ENCODE measurements at places on chromosomes 13 and 19.
A peak's percentile ranks its signal among the peaks of the same experiment; 100 is the strongest.

GRCh38 chr13:80312967-80313366, 28.0 kb downstream of the SPRY2 start:
- H3K27me3 ChIP-seq = no peaks in the 10 kb centered on the region
- no peak for DNase-seq
- no peaks in the 10 kb centered on the region for H3K4me1 ChIP-seq
- no peak overlapping the region for H3K27ac ChIP-seq
- H3K4me3 ChIP-seq = no peak overlapping the region

DNA sequence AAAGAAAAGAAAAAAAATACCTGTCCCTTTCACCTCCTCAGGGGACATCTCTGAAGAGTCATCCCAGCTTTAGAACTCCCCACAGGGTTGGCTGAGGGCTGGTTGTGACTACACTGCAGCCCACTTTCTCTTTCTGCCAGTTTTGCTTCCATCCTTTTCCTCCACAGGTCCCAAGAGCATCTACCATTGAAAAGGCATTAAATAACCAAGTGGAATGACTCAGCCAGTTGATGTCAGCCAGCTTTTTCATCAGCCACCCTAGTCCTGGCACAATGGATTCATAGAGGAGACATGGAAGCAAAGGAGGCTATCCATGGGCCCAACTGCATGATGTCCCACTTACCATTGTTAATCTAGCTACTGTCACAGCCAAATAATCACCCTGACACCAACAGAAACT, 9.2 kb upstream of the RCBTB1 start:
- no peaks in the 10 kb centered on the region for H3K36me3 ChIP-seq
- H3K27ac ChIP-seq = no peak overlapping the region
- no peaks in the 10 kb centered on the region for H3K27me3 ChIP-seq
- no peak overlapping the region for H3K4me3 ChIP-seq
- no peaks in the 10 kb centered on the region for H3K4me1 ChIP-seq
- no peak for DNase-seq

DNA sequence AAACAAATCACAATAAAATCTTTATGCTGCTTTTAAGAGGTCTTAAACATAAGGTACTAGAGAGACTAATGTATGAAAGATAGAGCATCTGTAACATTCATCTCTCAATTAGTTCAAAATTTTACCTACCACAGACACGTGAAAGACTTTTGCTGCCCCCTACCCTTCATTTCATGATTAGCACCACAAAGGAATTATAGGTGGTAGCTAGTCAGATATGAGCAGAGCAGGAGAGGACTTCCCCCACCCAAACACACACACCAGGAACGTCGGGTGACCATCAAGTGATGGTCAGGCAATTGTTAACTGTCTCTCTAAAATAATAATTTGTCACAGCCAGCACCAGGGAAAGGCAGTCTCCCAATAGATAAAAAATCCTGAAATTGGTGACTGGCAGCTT, 1531.7 kb upstream of the SPRY2 start:
- no peak overlapping the region for H3K4me3 ChIP-seq
- no peaks in the 10 kb centered on the region for H3K4me1 ChIP-seq
- DNase-seq = no peak
- no peaks in the 10 kb centered on the region for H3K27me3 ChIP-seq
- H3K36me3 ChIP-seq = no peaks in the 10 kb centered on the region

DNA sequence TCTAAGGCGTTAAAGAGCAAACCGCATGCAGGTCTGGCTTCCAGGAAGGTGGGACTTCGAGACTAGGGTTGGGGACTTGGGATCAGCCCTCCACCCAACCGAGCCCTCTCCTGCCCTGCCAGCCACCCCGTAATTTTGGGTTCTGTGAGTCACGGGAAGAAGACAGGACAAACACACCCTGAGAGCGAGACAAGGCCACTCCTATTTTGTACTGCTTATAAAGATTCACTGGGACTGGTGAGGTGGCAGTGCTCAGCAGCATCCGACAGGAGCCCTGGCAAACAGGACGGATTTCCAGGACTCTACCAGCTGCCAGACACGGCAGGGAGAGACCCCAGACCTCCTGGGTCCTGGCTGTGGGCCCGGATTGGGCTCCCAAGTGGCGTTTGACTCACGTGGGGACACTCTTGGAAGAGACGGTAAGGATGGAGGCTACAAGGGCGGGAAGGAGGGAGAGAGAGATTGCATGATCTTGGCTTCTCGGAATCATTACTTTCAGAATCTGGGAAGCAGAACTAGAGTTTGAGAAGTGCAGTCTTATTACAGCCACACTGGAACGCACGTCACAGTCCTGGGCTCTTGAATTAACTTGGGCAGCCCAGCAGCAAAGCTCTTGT, at the start of gene C5AR2:
TSS of gene C5AR2 (plus strand) at position 245 of the 617 bp plus-strand sequence. CDS start 8,625 bp downstream, outside the sequence.
- H3K4me1 ChIP-seq = no peaks in the 10 kb centered on the region
- no peak for DNase-seq
- peaks cover 8% of the 10 kb centered on the region for H3K27me3 ChIP-seq
- no peaks in the 10 kb centered on the region for H3K36me3 ChIP-seq
- H3K27ac ChIP-seq = peak within 1 kb of the TSS; percentile 57
- H3K4me3 ChIP-seq = no peak within 1 kb of the TSS

DNA sequence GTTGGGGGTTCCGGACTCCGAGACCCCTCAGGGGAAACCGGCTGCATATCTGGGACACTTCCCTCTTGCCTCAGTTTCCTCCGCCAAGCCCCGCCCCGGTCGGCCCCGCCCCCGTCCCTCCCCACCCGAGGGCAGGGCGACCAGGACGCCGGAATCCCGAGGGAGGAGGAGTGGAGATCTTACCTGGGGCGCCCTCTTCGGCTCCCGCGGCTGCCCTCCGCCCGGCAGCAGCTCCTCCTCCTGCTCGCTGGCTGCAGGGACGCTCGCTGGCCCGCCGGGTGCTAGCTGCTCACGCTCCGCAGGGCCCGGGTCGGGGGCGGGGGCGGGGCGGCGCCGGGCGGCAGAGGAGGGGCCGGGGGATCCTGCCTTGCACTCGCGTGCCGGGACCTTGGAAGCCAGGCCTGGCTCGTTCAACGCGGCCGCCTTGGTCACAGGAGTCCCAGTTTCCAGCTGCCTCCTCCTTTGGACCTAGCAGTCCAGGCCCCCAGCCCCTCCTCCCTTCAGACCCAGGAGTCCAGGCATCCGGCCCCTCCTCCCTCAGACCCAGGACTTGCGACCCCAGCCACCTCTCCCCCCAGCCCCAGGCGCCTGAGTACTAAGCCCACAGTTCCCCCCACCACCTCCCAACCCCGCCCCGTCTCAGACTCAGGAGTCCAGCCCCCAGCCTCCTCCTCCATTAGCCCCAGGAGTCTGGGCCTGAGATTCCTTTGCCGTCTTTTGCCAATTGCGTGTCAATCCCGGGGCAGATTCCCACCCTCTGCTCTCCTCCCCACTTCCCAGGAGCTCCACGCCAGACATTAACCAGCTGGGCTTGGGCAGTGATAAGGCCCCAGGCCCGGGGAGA, at the start of gene NTF4:
TSS of gene NTF4 (minus strand) at position 51 of the 844 bp plus-strand sequence. CDS start 2,821 bp downstream, outside the sequence.
- peaks cover 7% of the 10 kb centered on the region for H3K4me1 ChIP-seq
- no peaks in the 10 kb centered on the region for H3K36me3 ChIP-seq

DNA sequence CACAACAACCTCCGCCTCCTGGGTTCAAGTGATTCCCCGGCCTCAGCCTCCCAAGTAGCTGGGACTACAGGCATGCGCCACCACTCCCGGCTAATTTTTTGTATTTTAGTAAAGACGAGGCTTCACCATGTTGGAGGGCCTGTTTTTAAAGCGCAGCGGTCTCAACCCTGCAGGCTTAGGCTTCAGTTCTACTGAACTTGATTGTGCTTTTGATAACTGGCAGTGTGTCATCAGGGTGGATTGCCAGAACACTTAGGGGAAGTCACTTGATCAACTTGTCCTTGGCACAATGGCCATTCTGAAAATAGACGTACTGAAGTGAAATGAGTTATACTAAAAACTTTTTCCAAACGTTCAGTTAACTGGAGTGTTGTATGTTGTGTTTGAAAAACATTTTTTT, 472.2 kb downstream of the KLF5 start:
- H3K4me1 ChIP-seq = no peaks in the 10 kb centered on the region
- no peak overlapping the region for H3K4me3 ChIP-seq
- no peaks in the 10 kb centered on the region for H3K27me3 ChIP-seq
- H3K27ac ChIP-seq = no peak overlapping the region
- DNase-seq = no peak

DNA sequence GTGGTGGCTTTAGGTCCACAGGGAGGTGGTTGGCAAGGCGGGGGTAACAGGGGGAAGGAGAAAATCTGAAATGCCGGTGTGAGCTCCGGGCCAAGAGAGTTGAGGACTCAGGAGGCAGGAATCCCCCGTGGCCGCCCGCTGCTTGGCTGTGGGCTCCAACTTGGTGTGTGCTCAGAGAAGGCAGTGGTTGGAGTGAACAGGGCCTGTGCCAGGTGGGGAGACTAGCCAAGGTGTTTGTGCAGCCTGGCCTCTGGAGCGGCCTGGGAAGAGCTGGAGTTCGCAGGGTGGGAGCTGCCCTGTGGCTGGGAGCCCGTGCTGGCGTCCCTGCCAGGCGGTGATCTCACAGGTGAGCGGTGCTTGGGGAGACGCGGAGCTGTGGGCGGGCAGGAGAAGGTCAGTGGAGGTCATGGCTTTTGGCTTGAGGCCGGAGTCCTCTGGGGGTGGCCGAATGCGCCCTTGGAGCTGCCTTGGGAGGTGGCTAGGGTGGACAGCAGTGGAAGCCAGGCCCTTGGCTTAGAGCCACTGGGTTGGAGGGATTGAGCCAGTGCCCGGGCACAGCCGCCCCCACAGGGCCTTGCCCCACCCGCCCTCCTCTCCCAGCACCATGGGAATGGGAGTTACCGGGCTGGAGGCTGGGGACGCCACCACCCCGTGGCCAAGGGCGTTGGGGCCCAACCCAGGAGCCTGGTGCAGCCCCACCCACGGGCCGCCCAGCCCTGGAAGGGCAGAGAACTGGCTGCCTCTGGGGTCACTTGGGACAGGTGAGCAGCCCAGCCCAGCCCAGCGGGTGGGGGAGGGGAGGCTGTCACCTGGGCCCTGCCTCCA, 7.1 kb upstream of the CIRBP start:
- DNase-seq = peak; percentile 86
- peak overlapping the region; percentile 96 for H3K27ac ChIP-seq
- peaks cover 3% of the 10 kb centered on the region for H3K36me3 ChIP-seq
- peak overlapping the region; percentile 69 for H3K4me3 ChIP-seq

DNA sequence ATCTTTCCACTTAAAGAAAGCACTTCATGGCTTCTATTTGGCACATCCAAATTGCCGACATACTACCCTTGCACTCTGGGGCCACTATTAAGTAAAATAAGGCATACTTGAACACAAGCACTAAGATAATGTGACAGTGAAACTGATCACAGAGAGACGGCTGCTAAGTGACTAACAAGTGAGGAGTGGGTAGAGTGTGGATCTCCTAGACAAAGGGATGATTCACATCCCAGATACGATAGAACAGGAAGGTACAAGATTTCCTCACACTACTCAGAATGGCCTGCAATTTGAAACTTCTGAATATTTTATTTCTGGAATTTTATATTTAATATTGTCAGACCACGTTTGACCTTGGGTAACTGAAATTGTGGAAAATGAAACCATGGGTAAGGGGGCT, 1721.8 kb upstream of the SPRY2 start:
- no peaks in the 10 kb centered on the region for H3K36me3 ChIP-seq
- H3K27ac ChIP-seq = no peak overlapping the region
- H3K27me3 ChIP-seq = no peaks in the 10 kb centered on the region

DNA sequence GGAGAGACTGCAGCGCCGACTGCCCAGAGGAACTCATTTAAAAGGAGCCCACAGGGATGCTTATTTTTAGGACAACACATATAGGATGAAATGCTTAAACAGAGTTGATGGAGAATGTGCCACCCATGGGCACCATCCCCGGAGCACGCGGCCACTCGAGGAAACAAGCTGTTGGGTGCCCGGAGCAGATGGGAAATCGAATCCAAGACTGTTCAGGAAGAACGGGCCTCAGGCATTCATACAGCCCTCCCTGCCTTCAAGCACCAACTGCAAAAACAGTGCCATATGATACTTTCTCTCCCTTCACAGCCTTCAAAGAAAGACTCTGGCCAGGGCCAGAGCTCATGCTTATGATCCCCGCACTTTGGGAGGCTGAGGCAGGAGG, 40.2 kb downstream of the RAB20 start:
- no peak for DNase-seq
- H3K36me3 ChIP-seq = peaks cover 8% of the 10 kb centered on the region
- peak overlapping the region; percentile 76 for H3K27ac ChIP-seq

DNA sequence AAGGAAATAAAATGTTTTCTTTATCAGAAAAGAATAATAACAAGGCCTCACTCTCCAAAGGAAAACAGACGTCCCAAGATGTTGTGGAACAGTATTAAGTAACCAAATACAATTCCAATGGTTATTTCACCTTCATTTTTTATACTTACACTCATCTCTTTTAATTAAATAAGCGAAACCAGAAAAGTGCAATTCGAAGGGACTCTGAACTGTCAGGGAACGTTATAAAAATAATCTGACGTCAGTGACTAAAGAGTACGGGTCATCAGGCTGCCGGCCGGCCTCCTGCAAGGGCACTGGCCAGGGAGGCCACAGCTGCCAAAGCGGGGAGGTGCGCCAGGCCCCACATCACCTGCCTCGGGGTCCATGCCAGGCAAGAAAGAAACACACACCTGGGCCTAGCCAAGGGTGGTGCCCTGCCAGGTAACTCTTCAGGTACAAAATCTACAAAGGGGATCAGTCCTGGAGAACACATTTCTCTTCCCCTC, 61.2 kb downstream of the CDADC1 start:
- DNase-seq = peak; percentile 74
- peaks cover 17% of the 10 kb centered on the region for H3K36me3 ChIP-seq
- H3K27ac ChIP-seq = peak overlapping the region; percentile 82
- peaks cover 66% of the 10 kb centered on the region for H3K4me1 ChIP-seq
- no peaks in the 10 kb centered on the region for H3K27me3 ChIP-seq

DNA sequence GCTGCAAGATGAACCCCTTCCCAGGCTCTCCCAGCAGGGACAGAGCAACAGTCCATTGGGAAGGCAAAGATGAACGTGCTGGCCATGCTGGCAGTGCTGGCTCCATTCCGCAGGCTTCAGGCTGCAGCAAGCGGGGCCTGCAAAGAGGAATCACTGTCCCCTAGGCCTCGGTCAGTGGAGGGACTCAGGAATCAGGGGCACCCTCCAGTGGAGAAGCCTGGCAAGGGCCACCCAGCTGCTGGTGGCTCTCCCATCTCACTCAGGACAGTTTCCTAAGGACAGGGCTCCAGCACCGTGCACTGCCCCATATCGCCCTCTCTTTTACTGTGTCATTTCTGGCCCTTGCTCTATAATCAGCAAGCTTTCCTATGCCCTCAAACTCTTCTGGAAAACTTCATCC, 498.6 kb downstream of the EFNB2 start:
- no peaks in the 10 kb centered on the region for H3K4me1 ChIP-seq
- H3K27ac ChIP-seq = no peak overlapping the region
- H3K27me3 ChIP-seq = no peaks in the 10 kb centered on the region

GRCh38 chr13:98506322-98506721, 70.6 kb downstream of the STK24 start:
- no peaks in the 10 kb centered on the region for H3K27me3 ChIP-seq
- H3K4me1 ChIP-seq = peaks cover 84% of the 10 kb centered on the region
- H3K36me3 ChIP-seq = no peaks in the 10 kb centered on the region
- no peak overlapping the region for H3K4me3 ChIP-seq
- peak overlapping the region; percentile 82 for H3K27ac ChIP-seq
- DNase-seq = no peak

GRCh38 chr19:50686310-50687032, 33.1 kb downstream of the SHANK1 start:
- no peak overlapping the region for H3K27ac ChIP-seq
- peaks cover 18% of the 10 kb centered on the region for H3K27me3 ChIP-seq
- no peaks in the 10 kb centered on the region for H3K4me1 ChIP-seq
- no peaks in the 10 kb centered on the region for H3K36me3 ChIP-seq
- no peak for DNase-seq
- H3K4me3 ChIP-seq = no peak overlapping the region
